Activated naive CD8-positive, alpha-beta T cell treated with anti-CD3 and anti-CD28 coated beads for 36 hours (primary cell): ENCODE measurements at places on chromosomes 1 and 21. TPM values are rescaled to one million over a fixed set of nuclear protein-coding genes. Genes with fewer than 3 reads are reported as not detected.

DNA sequence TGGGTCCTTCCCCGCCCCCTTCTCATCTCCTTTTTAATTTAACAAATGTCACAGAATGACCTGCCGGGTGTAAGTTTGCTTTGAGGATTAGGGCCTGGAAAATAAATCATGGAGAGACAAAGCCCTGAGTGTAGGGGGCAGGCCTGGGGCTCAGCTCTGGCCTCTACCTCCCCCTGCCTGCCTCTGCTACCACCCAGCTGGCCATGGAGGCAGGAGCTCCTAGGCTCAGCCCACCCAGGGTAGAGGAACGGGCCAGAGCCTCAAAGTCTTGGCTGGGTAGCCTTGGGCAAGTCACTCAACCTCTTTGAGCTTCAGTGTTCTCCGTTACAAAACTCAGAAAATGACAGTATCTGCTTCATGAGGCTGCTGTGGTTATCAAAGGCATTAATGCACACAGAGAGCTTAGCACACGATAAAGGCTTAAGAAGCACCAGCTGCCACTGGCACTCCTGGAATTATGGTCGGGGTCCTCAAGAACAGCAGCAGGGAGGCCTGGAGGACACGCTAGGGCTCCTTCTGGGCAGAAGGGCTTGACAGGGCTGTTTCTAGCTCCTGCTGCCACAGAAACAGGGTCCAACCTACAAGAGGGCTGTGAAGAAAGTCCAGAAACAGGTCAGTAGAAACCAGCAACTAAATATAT, 39.0 kb downstream of the LRP8 start:
- peak overlapping the region; percentile 34 for H3K27ac ChIP-seq
- no peak for DNase-seq
- no peak overlapping the region for H3K4me3 ChIP-seq
- H3K36me3 ChIP-seq, result peaks cover 3% of the 10 kb centered on the region

SLC26A9 gene
- total RNA-seq, result not detected

GRCh38 chr1:176073524-176074157, 133.4 kb downstream of the COP1 start:
- no peak overlapping the region for H3K27ac ChIP-seq
- no peaks in the 10 kb centered on the region for H3K27me3 ChIP-seq
- H3K4me1 ChIP-seq, result peaks cover 4% of the 10 kb centered on the region
- no peak overlapping the region for H3K4me3 ChIP-seq
- peak; percentile 4 for DNase-seq
- peaks cover 52% of the 10 kb centered on the region for H3K36me3 ChIP-seq

- no peak overlapping the region for H3K4me3 ChIP-seq
- DNase-seq, result no peak
- H3K27ac ChIP-seq, result no peak overlapping the region
- peaks cover 6% of the 10 kb centered on the region for H3K4me1 ChIP-seq
- H3K27me3 ChIP-seq, result no peaks in the 10 kb centered on the region
- peaks cover 2% of the 10 kb centered on the region for H3K36me3 ChIP-seq
Observed at GRCh38 chr21:29640080-29640508, 299.7 kb downstream of the GRIK1 start.

DNA sequence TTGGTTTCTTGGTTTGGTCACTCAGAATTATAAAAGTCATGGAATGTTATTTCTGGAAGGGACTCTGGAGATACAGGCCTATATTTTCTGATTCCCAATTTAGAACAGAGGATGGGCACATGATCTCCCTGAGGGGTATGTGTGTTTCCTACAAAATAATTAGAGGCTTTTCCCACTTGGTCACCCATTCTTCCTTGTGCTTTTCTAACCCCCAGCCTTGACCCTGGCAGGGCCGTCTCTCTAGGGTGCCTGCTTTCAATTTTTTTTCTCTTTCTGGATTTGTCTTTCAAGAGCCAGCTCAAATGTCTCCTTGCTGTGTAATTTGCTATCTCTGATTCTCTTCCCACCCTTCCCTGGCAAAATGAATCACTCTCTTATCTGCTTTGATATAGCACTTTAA, 131.9 kb downstream of the HLX start:
- H3K36me3 ChIP-seq, result no peaks in the 10 kb centered on the region
- H3K4me3 ChIP-seq, result no peak overlapping the region
- H3K4me1 ChIP-seq, result no peaks in the 10 kb centered on the region
- H3K27ac ChIP-seq, result no peak overlapping the region

DNA sequence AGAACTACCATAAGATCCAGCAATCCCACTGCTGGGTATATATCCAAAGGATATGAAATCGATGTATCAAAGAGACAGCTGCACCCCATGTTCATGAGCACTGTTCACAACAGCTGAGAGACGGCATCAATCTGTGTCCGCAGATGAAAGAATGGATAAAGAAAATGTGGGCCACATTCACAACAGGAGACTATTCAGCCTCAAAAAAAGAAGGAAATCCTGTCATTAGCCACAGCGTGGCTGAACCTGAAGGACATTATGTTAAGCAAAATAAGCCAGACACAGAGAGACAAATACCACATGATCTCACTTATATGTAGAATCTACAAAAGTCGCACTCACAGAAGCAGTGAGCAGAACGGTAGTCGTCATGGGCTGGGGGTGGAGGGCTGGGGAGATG, 99.2 kb upstream of the IFFO2 start:
- H3K27ac ChIP-seq, result no peak overlapping the region
- DNase-seq, result no peak
- H3K36me3 ChIP-seq, result no peaks in the 10 kb centered on the region
- no peak overlapping the region for H3K4me3 ChIP-seq
- H3K4me1 ChIP-seq, result peaks cover 9% of the 10 kb centered on the region

DNA sequence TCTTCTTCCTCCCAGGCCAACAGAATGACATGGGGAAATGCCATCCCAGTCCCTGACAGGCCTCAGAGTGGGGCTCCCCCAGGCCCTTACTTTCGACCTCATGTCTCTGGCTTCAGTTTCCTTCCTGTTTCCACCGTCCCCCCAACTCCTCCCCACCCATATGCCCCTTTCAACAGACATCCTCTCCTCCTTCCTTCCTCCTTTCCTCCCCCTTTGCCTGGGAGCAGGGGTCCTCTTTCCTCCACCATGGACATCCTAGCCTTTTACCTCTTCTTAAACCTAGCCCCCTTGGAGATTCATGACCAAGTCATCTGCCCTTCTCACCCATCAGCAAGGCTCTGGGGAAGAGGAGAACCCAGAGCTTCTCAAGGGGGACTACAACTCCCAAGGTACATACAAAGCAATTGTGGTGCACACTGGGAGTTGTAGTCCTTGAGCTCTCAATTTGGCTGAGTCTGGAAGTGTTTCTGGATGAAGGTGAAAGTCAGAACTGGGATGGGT, 4.0 kb downstream of the ZBTB7B start:
- peaks cover 57% of the 10 kb centered on the region for H3K4me1 ChIP-seq
- H3K36me3 ChIP-seq, result peaks cover 6% of the 10 kb centered on the region
- DNase-seq, result peak; percentile 59
- H3K27ac ChIP-seq, result peak overlapping the region; percentile 96
- peaks cover 3% of the 10 kb centered on the region for H3K27me3 ChIP-seq

OR2W3 gene
- not detected for total RNA-seq

DNA sequence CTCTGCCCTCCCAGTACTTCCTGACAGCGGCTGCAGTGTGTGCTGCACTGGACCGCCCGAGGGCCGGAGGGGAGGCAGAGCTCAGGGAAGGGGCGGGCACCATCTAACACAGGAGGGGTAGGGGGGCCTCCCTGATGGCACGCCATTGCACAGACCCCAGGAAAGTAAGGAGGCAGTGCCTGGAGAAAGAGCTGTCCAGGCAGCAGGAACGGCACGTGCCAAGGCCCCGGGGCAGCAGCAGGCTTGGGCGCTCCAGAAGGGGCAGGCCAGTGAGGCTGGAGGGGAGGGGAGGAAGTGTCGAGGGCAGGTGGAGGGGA, 110.7 kb downstream of the CRYAA start:
- H3K4me3 ChIP-seq, result no peak overlapping the region
- H3K36me3 ChIP-seq, result no peaks in the 10 kb centered on the region
- H3K27me3 ChIP-seq, result peaks cover 27% of the 10 kb centered on the region
- no peak overlapping the region for H3K27ac ChIP-seq

MROH7 gene
- 0.14 TPM for total RNA-seq

DNA sequence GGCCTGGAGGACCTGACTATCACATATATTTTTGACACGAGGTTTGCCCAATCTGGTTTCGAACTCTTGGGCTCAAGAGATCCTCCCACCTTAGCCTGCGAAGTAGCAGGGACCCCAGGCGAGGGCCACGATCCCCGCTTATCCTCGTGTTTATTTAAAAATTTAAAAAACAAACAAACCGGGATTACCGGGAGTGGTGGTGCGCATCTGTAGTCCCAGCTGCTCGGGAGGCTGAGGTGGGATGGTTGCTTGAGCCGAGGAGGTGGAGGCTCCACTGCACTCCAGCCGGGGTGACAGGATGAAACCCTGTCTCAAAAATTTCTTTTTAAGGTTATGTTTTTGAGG, 452 bp upstream of the EXOSC10 start:
- H3K4me3 ChIP-seq, result peak overlapping the region; percentile 95
- H3K4me1 ChIP-seq, result peaks cover 13% of the 10 kb centered on the region
- DNase-seq, result no peak
- no peaks in the 10 kb centered on the region for H3K27me3 ChIP-seq
- H3K27ac ChIP-seq, result peak overlapping the region; percentile 93

- no peak for DNase-seq
- no peak overlapping the region for H3K27ac ChIP-seq
- no peaks in the 10 kb centered on the region for H3K4me1 ChIP-seq
- no peaks in the 10 kb centered on the region for H3K36me3 ChIP-seq
- peaks cover 51% of the 10 kb centered on the region for H3K27me3 ChIP-seq
- no peak overlapping the region for H3K4me3 ChIP-seq
Observed at GRCh38 chr1:19866758-19867157, 15.4 kb upstream of the OTUD3 start.

DNA sequence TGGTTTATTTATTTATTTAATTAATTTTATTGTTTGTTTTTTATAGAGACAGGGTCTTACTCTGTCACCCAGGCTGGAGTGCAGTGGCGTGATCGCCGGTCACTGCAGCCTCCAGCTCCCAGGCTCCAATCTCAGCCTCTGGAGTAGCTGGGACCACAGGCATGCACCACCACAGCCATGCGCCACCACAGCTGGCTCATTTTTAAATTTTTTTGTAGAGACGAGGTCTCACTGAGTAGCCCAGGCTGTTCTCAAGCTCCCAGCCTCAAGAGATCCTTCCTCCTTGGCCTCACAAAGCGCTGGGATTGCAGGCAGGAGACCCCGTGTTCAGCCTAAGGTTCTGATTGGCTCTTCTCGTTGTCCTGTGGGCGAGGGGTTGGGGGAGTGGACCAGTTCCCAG, 22.1 kb downstream of the UMODL1 start:
- H3K36me3 ChIP-seq, result no peaks in the 10 kb centered on the region
- H3K27ac ChIP-seq, result no peak overlapping the region
- H3K4me1 ChIP-seq, result peaks cover 13% of the 10 kb centered on the region
- DNase-seq, result no peak

GRCh38 chr1:204465546-204466415, 28.8 kb downstream of the PIK3C2B start:
- peak overlapping the region; percentile 22 for H3K27ac ChIP-seq
- H3K4me3 ChIP-seq, result no peak overlapping the region
- no peaks in the 10 kb centered on the region for H3K27me3 ChIP-seq
- peaks cover 51% of the 10 kb centered on the region for H3K4me1 ChIP-seq
- H3K36me3 ChIP-seq, result peaks cover 12% of the 10 kb centered on the region

ARHGAP30 gene
- total RNA-seq, result 146 TPM

DNA sequence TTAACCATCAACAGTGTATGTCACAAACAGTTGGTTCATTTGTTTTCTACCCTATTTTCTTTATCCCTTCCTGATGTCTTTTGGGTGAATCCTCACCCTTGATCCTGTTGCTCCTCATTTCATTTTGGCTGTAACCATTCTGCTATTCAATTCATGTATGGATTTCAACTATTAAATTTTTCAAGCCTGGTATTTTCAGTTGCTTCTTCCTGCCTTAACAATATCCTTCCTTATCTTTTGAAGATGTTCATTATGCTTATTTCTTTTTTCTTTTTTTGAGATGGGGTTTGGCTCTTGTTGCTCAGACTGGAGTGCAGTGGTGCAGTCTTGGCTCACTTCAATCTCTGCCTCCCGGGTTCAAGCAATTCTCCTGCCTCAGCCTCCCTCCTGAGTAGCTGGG, 2.8 kb upstream of the RNU5D-1 start:
- H3K4me3 ChIP-seq, result no peak overlapping the region
- H3K4me1 ChIP-seq, result peaks cover 27% of the 10 kb centered on the region
- DNase-seq, result no peak
- peaks cover 4% of the 10 kb centered on the region for H3K27me3 ChIP-seq
- H3K36me3 ChIP-seq, result peaks cover 3% of the 10 kb centered on the region

CFAP74 gene
- total RNA-seq, result 0.46 TPM

DNA sequence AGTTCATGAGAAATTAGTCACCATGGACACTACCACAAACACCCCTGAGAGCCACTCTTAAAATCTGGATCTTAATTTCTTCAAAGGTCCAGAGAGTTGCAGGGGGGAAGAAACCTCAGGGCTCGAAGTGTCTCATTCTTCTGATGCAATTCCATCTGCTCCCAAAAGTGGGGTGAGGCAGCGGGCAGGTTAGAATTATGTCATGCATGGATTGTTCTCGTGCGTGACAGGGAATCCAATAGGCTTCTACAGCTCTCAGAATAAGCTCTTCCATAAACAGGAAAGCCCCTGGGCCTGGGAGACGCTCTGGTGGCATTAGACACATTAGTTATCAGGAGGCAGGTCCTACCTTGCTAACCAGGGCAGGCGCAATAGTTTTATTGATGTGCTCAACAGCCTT, 8.4 kb downstream of the ENO1 start:
- peak overlapping the region; percentile 24 for H3K4me3 ChIP-seq
- H3K27me3 ChIP-seq, result peaks cover 4% of the 10 kb centered on the region
- H3K4me1 ChIP-seq, result peaks cover 67% of the 10 kb centered on the region
- no peak for DNase-seq
- peak overlapping the region; percentile 84 for H3K27ac ChIP-seq
- H3K36me3 ChIP-seq, result peaks cover 90% of the 10 kb centered on the region

GRCh38 chr1:110554871-110555801, 36.2 kb upstream of the KCNA10 start:
- H3K4me1 ChIP-seq, result peaks cover 3% of the 10 kb centered on the region
- peaks cover 48% of the 10 kb centered on the region for H3K27me3 ChIP-seq
- DNase-seq, result peak; percentile 72
- H3K36me3 ChIP-seq, result no peaks in the 10 kb centered on the region
- H3K4me3 ChIP-seq, result peak overlapping the region; percentile 32

GRCh38 chr1:111318523-111318922, 27.9 kb downstream of the CHIA start:
- H3K27ac ChIP-seq, result no peak overlapping the region
- DNase-seq, result no peak
- no peak overlapping the region for H3K4me3 ChIP-seq
- H3K4me1 ChIP-seq, result peaks cover 10% of the 10 kb centered on the region
- no peaks in the 10 kb centered on the region for H3K27me3 ChIP-seq

VANGL2 gene
- total RNA-seq, result 0.24 TPM

- no peaks in the 10 kb centered on the region for H3K4me1 ChIP-seq
- H3K4me3 ChIP-seq, result no peak overlapping the region
- no peaks in the 10 kb centered on the region for H3K36me3 ChIP-seq
- H3K27me3 ChIP-seq, result peaks cover 7% of the 10 kb centered on the region
- H3K27ac ChIP-seq, result no peak overlapping the region
- DNase-seq, result no peak
Observed at GRCh38 chr1:184294101-184294500, 92.7 kb upstream of the C1orf21 start.

- no peaks in the 10 kb centered on the region for H3K27me3 ChIP-seq
- H3K36me3 ChIP-seq, result no peaks in the 10 kb centered on the region
- H3K4me1 ChIP-seq, result peaks cover 8% of the 10 kb centered on the region
- DNase-seq, result no peak
- H3K27ac ChIP-seq, result no peak overlapping the region
Observed at GRCh38 chr1:173015629-173016028, 35.1 kb downstream of the TNFSF18 start.

SPRR2F gene
- total RNA-seq, result not detected

GRCh38 chr1:210252621-210253051, 20.0 kb downstream of the SERTAD4 start:
- peaks cover 15% of the 10 kb centered on the region for H3K4me1 ChIP-seq
- no peaks in the 10 kb centered on the region for H3K36me3 ChIP-seq
- H3K27me3 ChIP-seq, result peaks cover 69% of the 10 kb centered on the region
- H3K4me3 ChIP-seq, result no peak overlapping the region
- DNase-seq, result peak; percentile 9
- H3K27ac ChIP-seq, result no peak overlapping the region
